ENCODE measurements at places on chromosomes 6 and 20.
A peak's percentile ranks its signal among the peaks of the same experiment; 100 is the strongest.

- no peak for DNase-seq
Observed at GRCh38 chr20:48972816-48973215, 51.3 kb downstream of the ARFGEF2 start.

- DNase-seq: no peak
Observed at GRCh38 chr6:33950472-33950881, 146.7 kb upstream of the MLN start.

DNA sequence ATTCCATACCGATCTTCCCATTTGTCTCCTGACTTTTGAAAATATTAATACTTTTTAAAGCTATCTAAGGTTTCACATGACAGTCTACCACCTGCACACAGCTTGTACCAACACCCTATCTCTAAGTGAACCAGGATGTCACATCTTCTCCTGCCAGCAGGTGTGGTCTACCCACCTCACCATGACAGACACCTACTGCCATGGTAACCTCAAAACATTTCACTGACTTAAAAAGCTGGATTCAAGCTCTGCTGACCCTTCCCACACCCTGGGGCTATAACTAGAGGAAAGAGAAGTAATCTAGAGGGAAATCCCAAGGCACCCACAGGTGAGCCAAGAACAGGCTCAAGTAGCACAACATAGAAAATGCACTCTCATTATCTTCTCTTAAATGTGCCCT is 1.2 kb downstream of the SLC17A3 start:
- no peak for DNase-seq

DNA sequence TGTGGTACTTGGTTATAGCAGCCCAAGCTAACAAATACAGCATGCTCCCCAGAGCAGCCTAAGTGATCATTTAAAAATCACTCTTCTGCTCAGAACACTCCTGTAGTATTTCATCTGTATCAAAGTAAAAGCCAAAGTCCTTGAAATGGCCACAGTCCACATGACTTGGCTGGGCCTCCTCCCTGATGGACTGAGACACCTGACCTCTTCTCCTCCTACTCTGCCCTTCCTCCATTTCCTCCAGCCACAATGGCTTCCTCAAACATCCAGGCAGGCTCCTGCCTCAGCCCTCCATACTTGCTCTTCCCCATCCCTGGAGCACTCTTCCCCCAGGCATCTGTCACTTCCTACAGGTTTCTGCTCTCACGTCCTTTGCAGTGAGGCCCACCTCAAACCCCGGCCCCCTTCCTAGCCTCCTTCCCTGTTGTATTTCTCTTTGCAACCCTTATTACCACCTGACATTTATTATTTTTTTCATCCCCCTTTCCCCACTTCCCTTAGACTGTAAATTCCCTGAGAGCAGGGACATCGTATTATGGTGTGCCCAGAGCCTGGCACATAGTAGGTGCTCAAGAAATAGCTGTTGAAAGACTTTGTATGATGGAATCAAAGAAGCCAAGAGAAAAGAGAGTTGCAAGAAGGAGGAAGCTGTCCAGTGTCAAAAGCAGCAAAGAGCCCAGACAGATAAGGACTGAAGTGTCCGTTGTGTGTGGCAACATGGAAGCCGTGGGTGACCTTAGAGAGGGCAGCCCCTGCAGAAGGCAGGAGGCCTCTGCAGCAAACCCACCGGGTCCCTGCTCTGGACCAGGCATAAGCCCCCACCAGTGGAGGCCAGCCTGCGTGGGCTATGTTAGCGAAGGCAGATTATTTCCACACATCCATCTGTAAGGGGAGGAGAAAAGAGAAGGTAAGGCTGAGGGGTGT is 87.5 kb downstream of the TRERF1 start:
- peak; percentile 48 for DNase-seq

- no peak for DNase-seq
Observed at GRCh38 chr6:131372535-131372934, 200.5 kb upstream of the ARG1 start.

GRCh38 chr20:60977901-60978300 is 274.2 kb upstream of the CDH4 start:
- DNase-seq: no peak

DNA sequence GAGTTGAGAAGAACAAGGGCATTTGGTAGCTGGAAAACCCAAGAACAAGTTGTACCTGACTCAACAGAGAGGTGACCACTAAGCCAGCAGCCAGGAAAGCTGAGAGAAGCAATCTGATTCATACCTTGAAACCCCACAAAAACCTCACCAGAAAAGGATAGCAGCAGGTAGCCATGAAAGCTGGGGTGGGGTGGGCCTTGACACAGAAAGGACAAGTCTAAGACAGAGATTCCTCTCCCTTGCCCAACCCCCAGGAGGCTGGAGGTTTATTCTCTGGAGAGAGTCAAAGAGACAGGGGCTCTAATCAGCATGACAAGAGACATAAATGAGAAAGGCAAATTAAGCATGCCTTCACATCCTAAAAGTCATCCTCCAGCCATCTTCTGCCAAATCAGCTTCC is 151.7 kb upstream of the DST start:
- no peak for DNase-seq

Measured in hematopoietic multipotent progenitor cell treated with erythropoietin and hydrocortisone succinate and interleukin-3 and kit ligand, for 6 days (in vitro differentiated cells).